ENCODE measurements at places on chromosomes 6 and 20.

DNA sequence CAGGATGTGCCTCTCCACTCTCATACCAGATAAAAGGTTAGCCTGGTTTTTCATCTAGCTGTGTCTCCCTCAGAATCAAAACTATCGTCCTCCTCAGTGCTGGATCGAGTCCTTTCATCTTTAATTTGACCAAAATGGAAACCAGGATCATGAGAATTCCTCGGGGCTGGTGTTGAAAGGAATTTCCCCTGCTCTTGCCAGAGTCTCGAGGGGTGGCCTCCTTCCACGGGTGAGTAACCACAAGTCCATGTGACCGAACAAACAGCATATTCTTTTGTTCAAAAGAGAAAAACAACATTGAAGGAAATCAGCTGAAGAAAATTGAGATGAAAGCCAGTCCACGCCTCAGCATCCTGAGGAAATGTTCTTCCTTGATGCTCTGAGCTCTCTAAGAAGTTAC, 165.9 kb upstream of the CDYL start:
- no peak for DNase-seq

DNA sequence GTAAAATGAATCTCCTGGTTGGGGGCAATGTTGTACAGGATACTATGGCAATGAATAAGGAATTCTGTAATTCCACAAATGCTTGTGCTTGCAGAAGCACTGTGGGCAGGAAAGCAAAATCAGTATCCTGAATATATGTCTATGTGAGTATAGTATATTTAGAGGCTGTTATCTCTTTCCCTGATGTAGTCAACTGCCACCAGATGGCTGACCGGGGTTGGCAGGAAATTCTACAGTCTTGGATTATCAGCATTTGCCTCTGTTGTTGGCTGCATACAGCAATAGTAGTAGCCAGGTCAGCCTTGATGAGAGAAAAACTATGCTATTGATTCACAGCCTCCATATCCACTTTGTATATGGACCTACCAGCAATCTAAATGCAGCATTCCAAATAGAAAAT, 425.1 kb upstream of the JAG1 start:
- DNase-seq = no peak

- no peak for DNase-seq
Measured at GRCh38 chr6:79240509-79240908, 6.0 kb upstream of the HMGN3 start.

DNA sequence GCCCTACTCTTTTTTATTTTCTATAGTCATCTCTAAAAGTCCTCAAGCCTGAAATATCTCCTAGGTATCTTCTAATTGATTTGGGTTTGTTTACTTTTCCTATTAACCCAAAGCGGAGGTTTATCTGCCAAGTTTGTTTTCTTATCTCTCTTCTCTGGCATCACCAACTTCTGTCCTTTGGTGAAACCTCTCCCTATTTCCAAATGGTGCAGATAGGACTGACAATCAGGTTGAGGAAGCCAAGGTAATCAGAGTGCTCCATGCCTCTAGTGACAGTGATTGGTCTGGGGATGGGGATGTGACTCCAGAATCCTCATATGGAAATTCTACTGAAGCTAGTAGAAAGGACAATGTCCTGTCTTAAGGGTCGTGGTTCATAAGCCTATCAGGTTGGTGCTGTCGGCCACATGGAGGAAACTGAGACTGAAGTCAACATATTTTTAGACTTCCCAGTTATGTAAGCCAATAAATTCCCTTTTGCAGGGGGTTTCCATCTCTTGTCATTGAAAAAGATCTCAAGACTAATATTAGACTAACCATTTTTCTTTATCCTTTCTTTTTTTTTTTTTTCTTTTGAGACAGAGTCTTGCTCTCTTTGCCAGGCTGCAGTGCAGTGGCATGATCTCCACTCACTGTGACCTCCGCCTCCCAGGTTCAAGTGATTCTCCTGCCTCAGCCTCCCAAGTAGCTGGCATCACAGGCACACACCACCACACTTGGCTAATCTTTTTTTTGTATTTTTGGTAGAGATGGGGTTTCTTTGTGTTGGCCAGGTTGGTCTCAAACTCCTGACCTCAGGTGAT, 28.0 kb downstream of the KIF6 start:
- no peak for DNase-seq

GRCh38 chr20:47610247-47610944, 108.7 kb downstream of the NCOA3 start:
- no peak for DNase-seq
